Dermis blood vessel endothelial cell (primary cell): ENCODE measurements at places on chromosomes 4 and X. TPM values are rescaled to one million over a fixed set of nuclear protein-coding genes. Genes with fewer than 3 reads are reported as not detected.

Gene PSAPL1
- total RNA-seq, result not detected in 2 replicates

Gene LRBA
- total RNA-seq, result 52.4 and 85.2 TPM in 2 replicates

Gene GLUD2
- total RNA-seq, result 1.1 and 2.6 TPM in 2 replicates

Gene MAGEA9B
- not detected in 2 replicates for total RNA-seq

Gene TAPT1
- total RNA-seq, result 17.4 and 22.3 TPM in 2 replicates
